T-helper 9 cell (primary cell): ENCODE measurements at places on chromosomes 12 and 14.
A peak's percentile ranks its signal among the peaks of the same experiment; 100 is the strongest.

GRCh38 chr12:39966721-39967120, 139.2 kb downstream of the SLC2A13 start:
- DNase-seq: no peak

- no peak for DNase-seq
These were observed 95.8 kb downstream of the GLT1D1 start for GRCh38 chr12:128949086-128949485.

GRCh38 chr14:88872976-88873375, 48.5 kb downstream of the TTC8 start:
- DNase-seq: no peak

GRCh38 chr14:54425537-54426274, 15.5 kb downstream of the CNIH1 start:
- DNase-seq: no peak

DNA sequence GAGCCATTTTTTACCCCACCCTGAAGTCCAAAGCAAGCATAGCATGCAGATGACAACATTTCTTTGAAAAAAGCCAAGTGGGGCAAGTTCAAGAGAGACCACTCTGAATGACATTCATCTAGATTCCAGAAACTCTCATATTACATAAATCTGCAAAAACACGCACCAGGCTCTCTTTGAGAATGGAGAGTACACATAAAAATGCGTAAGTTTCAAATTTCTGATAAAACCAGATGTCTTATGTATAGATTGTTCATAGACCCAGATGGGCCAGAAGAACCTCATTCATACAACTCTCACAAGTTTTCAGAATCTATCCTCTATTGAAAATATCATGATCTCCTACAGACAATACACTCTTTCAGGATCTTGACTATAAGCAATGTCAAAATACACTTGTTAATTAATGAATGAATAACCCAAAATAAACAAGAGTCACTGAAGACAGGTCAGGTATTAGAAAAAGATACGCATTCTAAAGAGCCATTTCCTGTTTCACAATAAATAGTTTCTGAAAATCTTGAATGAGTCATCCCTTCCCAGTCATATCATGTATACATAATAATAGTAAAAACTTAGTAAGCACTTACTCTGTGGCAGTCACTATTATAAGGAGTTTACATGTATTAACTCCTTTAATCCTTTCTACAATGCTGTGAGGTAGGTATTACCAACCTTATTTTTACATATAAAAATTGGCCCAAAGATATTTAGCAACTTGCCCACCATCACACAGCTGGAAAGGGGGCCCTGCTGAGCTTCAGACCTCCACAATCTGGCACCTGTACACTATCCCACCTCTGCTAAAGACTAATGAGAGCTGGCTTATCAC, 72.0 kb downstream of the PPP2R5E start:
- DNase-seq: no peak

- DNase-seq: no peak
These were observed 121.3 kb downstream of the RPS29 start for GRCh38 chr14:49464885-49465284.

- DNase-seq: no peak
These were observed 39.0 kb downstream of the LRRK2 start for GRCh38 chr12:40263616-40264409.

GRCh38 chr14:51069055-51069454, 25.9 kb downstream of the TRIM9 start:
- DNase-seq: no peak

DNA sequence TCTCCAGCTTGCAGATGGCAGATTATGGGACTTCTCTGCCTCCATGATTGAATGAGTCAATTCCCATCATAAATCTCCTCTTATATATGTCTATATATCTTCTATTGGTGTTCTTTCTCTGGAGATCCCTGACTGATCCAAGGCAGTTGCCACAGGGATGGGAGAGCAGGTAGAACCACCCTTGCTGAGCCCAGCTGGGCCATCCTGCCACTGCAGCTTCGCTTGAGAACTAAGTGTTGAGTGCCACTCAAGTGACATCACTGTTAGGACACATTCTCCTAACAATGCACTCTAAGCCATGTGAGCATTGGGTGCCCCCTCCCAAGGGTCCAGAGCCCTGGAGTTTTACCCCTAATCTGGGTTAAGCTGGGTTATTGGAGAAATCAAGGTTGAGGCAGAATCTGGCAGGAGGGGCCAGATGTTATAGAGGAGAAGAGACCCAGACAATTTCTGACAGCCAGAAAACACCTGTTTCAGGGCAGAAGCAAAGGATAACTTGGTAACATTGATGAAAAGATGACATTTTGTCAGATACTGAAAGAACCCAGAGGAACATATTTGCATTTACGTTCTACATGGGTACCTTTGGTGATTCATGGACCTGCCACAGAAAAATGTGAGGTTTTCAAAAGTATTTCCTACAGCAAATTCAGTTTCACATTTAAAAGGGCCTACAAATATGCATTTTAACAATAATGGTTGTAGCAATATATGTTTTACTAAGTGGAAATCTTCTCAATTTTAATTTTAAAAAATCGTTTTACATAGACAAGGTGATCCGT, 57.2 kb upstream of the MAX start:
- DNase-seq: no peak

GRCh38 chr14:98932431-98933325, 339.3 kb downstream of the BCL11B start:
- no peak for DNase-seq

GRCh38 chr12:24815114-24815423, 133.8 kb downstream of the BCAT1 start:
- DNase-seq: no peak

DNA sequence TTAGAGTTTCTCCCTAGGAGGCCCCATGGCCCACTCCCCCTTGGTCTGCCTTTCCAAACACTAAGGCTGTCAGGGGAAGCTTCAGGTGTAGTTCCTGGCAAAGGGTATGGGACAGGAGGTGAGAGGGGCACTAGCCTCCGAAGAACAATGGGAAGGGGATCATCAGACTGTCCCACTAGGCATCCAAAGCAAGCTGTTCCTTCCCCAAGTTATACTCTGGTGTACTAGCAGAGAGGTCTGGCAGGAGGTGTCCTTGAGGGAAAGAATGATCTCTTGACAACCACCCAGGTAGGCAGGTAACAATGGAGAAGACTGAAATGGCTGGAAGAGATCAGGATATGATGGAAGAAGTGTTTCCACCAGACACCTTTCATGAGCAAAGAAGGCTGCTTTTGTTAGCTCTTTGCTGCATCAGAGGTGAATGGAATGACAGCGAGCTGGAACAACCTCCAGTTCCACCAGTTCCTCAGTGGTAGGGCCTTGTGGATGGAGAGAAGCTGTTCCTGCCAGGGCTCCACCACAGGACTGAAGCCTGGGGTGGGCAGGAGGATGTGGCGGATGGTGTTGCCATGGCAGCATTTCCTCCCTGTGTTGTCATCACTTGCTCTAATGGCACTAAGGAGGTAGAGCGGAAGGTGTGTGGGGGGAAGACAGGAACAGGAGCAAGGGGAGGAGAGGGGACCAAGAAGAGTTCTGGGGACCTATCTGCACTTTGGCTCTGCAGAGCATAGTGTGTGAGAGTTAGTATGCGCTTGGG, 2.3 kb upstream of the AGAP2 start:
- DNase-seq: peak; percentile 71

DNA sequence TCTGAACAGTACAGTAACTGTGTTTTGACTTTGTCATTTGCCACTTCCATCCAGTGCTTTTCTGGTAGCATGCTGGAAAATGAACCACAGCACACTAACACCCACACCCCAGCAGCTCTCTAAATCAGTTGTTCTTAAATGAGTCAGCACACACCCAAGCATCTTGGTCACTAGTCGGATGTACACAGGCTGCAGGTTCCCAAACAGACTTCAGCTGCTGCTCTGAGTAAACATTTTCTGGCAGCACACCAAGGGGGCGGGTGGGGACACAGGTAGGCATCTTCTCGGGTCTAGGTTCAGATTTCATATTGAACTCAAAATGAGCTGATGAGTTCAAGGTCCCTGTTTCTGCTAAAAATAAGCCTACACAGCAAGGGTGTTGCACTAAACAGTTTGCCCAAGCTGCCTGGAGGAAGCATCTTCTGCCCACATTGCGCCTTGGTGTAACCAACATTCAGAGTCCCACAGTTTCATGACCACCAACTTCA, 39.8 kb downstream of the IFNG start:
- no peak for DNase-seq

GRCh38 chr14:50875359-50876070, 3.7 kb downstream of the ABHD12B start:
- DNase-seq: peak; percentile 25

GRCh38 chr12:104668274-104668718, 211.5 kb downstream of the CHST11 start:
- no peak for DNase-seq

GRCh38 chr14:88952901-88953300, 128.4 kb downstream of the TTC8 start:
- DNase-seq: no peak

GRCh38 chr12:26830363-26830762, 2.6 kb downstream of the ITPR2 start:
- no peak for DNase-seq

DNA sequence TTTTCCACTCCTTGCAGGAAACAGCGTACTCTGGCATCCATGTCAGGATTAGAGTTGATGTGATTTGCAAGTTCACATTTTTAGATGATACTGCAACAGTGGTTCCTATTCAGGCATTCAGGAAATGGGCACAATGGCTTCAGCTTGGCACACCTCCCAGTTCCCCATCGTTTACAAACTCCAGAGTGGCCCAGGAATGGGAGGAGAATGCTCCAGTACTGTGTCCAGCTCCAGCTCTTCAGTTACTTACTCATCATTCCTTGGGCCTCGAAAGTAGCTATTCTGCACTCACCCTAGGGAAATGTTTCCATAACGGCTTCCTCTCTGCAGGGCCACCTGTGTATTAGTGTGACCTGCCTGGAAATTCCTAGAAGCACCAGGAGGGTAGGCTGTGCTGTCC, 239.7 kb upstream of the RGS6 start:
- DNase-seq: no peak
